AG09309 (cell line): ENCODE measurements at places on chromosomes 2 and 18.

DNA sequence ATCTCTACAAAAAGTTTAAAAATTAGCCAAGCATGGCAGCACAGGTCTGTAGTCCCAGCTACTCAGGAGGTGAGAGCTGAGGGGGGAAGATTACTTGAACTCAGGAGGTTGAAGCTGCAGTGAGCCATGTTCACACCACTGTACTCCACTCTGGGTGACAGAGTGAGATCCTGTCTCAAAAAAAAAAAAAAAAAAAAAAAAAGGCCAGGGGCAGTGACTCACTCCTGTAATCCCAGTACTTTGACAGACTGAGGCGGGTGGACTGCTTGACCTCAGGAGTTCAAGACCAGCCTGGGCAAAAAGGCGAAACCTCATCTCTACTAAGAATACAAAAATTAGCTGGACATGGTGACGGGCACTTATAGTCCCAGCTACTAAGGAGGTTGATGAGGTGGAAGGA, 37.0 kb downstream of the PUM2 start:
- no peak for DNase-seq

DNA sequence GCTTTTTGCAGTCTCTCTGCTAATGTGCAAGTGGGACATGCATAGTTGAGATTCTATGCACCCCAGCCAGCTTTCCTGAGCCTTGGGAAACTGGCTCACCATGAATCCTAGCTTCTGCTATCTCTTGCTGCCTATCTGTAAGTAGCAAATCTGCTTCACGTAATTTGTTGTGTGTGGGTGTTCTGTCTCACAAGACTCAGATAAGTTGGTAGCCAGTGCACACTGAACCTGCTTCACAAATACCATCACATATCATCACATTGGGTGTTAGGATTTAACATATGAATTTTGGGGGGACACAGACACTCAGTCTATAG, 13.9 kb upstream of the VRK2 start:
- DNase-seq, result no peak

DNA sequence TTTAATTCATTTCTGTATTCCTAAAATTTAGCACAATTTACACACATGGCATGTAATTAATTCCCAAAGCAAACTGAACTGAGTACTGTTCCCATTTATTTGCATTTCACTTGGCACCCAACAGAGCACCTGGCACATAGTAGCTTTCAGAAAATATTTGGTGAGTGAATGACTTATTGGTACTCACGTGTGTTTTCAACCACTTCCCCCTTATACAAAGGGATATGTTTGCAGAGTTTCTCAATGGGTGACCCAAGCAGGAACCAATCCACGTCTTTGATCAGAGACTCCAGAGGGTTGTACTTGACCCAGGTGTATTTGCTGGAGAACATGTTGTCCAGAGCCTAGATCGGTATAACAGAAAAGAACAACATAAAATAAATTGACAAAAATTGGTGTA, 6.6 kb downstream of the GKN2 start:
- DNase-seq, result no peak

DNA sequence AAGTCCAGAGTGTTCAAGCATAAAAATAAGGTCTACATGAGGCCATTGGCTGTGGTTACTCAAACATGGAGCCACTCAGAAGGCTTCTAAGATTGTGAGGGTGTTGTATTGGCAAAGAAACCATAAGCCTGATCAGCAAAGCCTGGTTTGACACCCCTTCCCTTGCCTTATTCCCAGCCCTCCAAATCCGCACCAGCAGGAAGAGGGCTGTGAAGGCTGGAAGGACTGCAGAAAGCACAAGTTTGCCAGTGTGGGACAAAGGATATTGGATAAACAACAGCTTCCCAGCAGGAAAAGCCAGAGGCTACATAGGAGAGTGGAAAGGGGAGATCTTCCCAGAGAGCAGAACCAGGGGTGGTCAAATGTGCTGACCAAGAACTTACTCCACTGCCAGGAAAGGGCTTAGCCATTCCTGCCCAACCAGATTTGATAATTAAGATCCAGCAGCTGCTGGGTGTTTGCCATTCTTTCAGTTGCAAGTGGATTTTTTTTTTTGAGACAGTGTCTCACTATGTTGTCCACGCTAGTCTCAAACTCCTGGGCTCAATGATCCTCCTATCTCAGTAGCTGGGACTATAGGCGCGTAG, 1.5 kb upstream of the PRKAG3 start:
- no peak for DNase-seq

- DNase-seq, result no peak
Measured at GRCh38 chr2:236774171-236774570, 204.5 kb downstream of the ACKR3 start.

- DNase-seq, result peak; percentile 95
Measured at GRCh38 chr2:231642631-231643494, 50.2 kb downstream of the TEX44 start.
